H4 (cell line): ENCODE measurements at places on chromosomes 3 and 15. TPM values are rescaled to one million over a fixed set of nuclear protein-coding genes. Genes with fewer than 3 reads are reported as not detected.

GRCh38 chr15:89783111-89783860 is 7.2 kb downstream of the MESP2 start:
- DNase-seq = no peak

DNA sequence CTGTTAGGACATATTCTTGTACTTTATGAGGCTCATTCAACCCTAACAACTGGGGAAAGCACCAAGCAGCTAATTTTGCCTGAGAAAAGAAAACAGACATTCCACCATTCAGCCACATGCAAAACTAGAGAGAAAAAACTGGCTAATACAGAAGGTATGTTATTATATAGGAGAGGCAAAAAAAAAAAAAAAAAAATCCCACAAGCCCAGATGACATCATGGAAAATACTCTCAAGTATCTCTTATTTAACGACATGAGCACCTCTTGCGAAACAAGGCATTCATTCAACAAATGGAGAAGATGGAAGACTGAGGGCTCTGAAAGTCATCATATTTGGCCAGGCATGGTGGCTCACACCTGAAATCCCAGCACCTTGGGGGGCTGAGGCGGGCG is 61.5 kb downstream of the PRICKLE2 start:
- DNase-seq = peak; percentile 77

DNA sequence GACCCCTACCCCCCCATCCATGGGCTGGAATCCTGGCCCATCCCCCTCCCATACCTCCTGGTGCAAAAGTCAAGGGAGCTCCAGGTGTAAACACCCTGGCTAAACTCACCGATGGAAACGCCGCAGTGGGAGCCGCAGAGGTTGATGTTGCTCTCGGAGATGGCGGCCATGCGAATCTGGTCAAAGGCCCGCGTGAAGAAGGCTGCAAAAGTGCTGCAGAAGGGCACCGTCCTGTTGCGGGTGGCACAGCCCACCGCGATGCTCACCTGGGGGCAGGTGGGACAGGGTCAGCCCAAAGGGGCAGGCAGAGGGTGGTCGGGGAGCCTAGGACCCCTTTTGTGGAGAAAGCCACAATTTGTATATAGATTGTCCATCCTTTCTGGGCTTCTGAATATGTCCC is 26.7 kb downstream of the TKT start:
- no peak for DNase-seq

SHF gene
- 2.7 and 5.1 TPM in 2 replicates for total RNA-seq

SLC2A2 gene
- not detected in 2 replicates for total RNA-seq

INKA1 gene
- 0.68 and 2.1 TPM in 2 replicates for total RNA-seq

DNA sequence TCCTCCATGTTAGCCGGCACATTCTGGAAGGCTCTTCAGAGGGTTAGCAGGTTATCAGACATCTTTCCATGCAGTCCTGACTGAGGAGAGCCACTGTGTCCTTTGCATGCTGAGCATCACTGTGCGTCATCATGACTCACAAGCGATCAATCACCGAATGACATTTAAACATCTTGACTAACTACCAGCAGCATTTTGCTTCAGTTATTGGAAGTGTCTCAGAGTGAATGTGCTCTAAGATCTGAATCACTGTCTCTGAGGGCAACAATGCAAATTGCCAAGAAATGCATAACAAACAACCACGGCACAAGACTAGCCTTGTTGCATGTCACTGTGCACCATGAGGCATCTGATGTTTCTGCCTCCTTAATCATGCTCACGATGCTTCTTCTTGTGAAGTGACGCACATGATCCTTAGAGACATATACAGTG is 18.3 kb upstream of the ATP8B4 start:
- DNase-seq = peak; percentile 18

SCG3 gene
- total RNA-seq = not detected in 2 replicates

DNA sequence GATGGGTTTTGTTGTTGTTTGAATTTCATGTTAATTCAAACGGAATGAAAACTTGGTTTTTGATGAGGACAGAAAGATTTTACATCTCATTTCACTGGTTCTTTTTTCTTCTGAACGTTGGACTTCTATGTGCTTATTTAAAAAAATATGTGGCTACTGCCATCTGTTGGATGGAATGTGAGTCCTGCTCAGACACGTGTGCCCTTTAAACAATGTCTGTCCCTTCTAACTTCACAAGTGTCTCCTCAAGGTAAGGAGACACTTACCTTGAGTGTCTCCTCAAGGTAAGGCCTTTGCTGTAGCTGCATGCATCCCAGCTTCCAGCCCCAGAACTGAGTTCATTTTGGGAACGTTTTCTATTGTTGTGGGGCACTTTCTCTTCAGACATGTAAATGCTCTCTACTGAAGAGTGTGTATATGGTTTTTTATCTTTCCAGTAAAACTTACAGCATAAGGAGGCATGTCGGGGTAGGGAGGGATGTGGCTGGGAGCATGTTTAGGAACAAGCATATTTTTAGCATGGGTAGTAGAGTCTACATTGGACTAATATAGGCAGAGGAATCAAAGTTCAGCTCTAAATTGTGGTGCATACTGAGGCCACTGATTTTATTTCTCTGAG is 63.1 kb upstream of the UBE3A start:
- DNase-seq = no peak

GRCh38 chr15:101295607-101296161 is 636 bp upstream of the SNRPA1 start:
- no peak for DNase-seq

- peak; percentile 71 for DNase-seq
These were observed 217.8 kb downstream of the CHST2 start for GRCh38 chr3:143337387-143337786.

- no peak for DNase-seq
These were observed 82.7 kb downstream of the TLE3 start for GRCh38 chr15:70014860-70015490.

SLC28A2 gene
- total RNA-seq = not detected in 2 replicates

DNA sequence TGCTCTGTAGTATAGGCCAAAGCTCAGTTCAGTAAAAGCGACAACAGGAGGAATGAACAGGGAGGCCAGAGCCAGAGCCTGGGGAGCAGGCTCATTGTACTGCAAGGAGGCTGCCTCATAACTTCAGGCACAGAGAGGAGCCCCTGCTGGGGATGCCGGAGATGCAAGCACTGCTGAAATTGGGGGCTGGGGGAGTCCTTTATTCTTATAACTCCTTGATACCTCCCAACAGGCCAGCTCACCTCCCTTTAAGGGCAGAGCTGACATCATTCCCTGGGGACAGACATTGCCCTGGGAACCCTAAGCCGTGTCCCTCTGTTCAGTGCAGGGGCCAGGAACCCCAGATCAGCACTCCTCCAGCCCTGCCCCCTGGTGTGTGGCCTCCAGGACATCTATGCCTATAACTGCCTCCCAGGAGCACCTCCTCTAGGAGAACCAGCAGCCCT is 83.8 kb upstream of the MRPS22 start:
- DNase-seq = no peak

DNA sequence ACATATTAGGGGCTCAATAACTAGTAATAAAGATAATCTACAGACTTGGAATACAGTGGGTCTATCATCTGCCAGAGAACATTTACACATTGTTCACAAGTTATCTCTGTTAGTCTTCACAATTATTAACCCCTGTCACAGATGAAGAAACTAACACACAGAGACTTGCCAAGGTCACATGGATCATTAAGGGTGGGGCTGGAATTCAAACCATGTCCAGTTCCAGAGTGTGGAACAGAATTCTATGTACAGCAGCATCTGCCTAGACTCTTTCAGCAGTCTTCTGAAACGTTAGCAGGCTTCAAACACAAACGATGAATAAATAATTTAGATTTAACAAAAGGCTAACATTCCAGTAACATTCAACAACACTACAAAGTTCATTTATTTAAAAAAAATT is 673.9 kb upstream of the NR2F2 start:
- no peak for DNase-seq

- DNase-seq = no peak
These were observed at the start of gene DUSP7 for GRCh38 chr3:52056521-52056967. TSS of gene DUSP7 (minus strand) at chr3:52056571. CDS start at chr3:52056366, 205 bp downstream.

ZNF774 gene
- 0.23 and 0.48 TPM in 2 replicates for total RNA-seq

GRCh38 chr15:80679804-80680175 is 15.3 kb upstream of the ABHD17C start:
- DNase-seq = no peak

ITPKA gene
- total RNA-seq = 1.1 and 4.1 TPM in 2 replicates

GRCh38 chr3:111739311-111739911 is 119.7 kb upstream of the PHLDB2 start:
- peak; percentile 93 for DNase-seq

- DNase-seq = peak; percentile 80
These were observed 9.1 kb downstream of the BCL2L10 start for GRCh38 chr15:52103217-52104207.

- DNase-seq = no peak
These were observed 231.3 kb downstream of the KLF13 start for GRCh38 chr15:31557899-31558298.

DNA sequence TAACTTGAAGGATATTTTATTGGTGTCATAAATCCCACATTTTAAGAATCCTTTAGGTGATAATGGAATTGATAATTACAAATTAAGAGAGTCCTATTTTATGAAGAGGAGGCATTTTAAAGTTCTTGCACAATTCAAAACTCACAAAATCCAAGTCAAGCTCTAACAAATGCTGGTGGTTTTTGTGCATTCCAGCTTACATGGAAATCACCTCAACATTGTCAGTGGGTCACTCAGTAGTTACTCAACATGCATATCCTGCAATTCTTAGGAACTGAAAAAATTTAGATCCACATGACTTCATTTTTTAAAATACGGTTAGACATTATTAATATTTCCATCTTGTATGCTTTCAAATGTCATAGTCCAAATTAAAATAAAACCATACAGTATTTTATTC is 487.2 kb downstream of the CNTN3 start:
- DNase-seq = no peak
